ENCODE measurements at places on chromosomes 6 and 20.
A peak's percentile ranks its signal among the peaks of the same experiment; 100 is the strongest.

DNA sequence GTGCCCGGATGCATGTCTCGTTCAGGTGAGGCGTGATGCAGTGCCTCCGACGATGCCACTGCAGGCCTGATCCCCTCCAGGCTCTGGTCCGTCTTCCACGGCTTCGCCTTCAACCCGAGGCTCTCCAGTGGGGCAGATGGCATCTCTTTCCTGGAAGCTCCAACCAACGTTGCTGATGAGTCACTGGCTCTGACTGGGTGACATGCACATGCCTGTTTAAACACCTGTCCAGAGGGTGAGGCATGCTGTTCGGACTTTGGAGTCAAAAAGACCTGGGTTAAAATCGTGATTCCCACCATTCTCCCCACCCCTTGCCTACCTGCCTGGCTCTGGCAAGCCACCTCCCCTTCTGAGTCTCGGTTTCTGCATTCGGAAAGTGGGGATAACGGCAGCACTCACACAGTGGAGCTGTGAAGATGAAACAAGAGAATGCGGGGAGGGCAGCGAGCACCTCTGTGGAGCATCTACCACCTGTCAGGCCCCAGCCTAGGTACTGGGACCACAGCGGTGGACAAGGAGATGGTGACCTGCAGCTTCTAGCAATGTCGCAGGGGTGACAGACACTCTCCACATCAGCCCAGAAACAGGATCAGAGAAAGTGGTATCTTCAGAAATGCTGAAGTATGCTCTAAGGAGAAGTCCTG lies 8.5 kb upstream of the EDN3 start:
- DNase-seq = no peak

GRCh38 chr20:54040531-54040930 lies 29.9 kb downstream of the BCAS1 start:
- DNase-seq = no peak

- no peak for DNase-seq
Observed at GRCh38 chr6:159334068-159334467, 164.9 kb downstream of the FNDC1 start.

DNA sequence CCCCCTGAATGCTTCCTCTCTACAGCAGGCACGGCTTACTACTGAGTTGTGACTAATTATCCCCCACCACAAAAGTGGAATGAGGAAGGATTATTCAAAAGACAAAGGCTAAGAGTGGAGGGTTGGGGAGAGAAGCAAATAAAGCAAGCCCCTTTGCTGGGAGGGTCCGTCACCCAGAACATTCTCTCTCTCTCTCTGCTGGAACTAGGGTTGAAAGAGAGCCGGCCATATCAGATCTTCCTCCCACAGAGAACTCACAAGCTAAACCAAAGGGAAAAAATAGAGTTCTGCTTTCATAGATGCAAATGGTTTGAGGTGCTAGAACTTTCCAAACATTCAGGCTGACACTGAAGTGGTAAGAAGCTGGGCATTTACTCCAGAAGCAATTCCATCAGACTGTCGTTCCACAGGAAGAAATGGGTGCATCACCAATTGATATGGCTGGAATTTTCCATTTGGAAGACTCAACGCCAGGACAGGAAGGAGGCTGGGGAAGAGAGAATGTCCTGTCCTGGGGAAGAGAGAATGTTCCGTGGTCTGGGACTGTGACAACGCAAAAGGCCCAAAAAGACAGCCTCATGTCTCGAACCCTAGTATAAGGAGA lies 7.9 kb downstream of the ZMYND8 start:
- no peak for DNase-seq

DNA sequence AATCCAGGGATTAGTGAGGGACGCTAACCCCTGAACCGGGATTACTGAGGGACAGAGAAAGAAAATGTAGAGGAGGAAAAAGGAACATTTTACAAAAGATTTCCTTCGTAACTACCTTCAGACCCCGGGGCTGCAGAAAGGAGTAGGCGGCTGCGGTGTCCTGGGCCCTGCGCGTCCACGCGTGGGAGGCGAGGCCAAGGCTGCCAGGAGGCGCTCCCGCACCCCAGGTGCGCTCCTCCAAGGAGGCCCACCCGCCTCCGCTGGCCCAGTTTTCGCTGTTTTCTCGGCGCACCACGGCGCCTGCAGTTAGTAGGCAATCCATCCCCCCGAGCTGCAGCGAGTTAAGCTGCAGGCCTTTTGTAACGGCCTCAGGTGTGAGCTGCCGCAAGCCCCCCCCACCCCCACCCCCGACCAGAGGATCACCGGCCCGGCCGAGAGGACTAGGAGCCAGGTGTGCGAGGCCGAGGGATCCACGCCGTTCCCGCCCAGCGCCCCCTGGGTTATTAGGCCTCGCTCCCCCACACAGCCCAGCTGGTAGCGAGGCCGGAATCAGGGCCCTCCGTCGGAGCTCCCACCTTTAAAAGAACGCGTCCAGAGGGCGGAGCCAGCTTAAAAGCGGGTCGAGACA lies 380.3 kb upstream of the ARID1B start:
- no peak for DNase-seq

- no peak for DNase-seq
Observed at GRCh38 chr6:36820700-36821580, 18.3 kb downstream of the CPNE5 start.

DNA sequence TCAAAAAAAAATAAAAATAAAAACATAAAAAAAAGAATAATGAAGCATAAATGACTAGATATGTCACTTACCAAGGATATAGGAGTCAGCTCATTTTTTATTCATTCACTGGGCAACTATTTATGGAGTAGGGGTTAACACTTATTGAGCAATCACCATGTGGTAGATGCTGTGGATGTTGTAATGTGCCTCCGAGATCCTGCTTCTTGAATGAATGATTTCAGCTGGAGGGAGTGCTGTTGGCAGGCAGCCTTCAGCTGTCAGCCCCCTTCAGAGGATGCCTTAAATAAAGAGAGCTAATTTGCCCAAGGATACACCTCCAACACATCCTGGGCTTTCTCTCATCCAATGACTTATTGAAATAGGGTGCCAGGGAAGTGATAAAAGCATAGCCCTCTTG lies 229.5 kb upstream of the DTNBP1 start:
- DNase-seq = no peak

GRCh38 chr6:82959385-82959941 lies 106.2 kb downstream of the UBE3D start:
- DNase-seq = no peak

DNA sequence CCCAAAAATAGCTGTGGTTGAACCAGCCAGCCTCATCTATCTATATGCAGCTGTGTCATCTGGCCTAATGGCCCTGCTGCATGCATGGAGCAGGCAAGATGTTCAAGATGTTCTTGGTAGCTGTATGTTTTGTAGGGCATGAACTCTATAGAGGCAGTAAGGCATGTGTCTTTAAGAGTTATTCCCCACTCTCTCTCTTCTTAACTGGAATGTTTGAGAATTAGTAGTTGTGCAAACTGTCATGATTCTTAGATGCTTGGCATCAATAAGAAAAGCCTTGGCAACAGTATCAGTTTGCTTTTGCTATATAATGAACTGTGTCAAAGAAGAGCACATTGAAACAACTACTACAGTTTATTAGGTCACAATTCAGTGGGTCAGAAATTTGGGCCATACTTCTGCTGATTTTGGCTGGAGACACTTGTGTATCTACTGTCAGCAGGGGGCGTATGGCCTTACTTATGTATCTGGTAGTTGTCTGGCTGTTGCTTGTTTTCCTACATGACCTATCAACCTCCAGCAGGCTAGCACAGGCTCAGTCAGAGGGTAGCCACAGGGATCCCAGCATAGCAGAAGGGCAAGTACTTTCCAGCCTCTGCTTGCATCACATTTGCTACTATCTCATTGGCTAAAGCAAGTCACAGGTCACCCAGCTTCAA lies 56.1 kb upstream of the LAMP5 start:
- DNase-seq = no peak

DNA sequence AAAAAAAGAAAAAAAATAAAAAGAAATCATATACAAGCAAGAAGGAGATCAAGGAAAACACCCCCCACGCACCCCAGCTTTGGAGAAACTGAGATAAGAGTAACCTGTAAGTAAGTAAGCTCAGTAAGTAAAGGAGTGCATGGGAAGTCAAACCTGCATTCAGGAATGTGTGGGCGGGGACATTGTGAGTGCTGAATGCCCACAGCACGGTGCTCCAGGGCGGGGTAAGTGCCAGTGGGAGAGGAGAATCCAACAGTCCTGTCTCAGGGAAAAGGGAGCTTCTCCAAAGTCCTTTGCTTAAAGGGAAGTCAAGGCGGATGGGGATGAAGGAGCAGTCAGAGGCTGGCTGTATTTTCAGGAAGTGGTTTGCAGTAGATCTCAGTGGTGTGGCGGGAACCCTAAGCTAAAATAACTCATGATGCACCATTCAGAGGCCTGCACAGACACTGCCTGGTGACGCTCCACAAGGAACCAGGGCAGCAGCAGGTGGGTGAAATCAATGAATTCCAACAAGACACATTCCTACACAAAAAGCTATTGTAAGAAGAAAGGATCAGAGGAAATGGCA lies 368.0 kb downstream of the QKI start:
- no peak for DNase-seq

DNA sequence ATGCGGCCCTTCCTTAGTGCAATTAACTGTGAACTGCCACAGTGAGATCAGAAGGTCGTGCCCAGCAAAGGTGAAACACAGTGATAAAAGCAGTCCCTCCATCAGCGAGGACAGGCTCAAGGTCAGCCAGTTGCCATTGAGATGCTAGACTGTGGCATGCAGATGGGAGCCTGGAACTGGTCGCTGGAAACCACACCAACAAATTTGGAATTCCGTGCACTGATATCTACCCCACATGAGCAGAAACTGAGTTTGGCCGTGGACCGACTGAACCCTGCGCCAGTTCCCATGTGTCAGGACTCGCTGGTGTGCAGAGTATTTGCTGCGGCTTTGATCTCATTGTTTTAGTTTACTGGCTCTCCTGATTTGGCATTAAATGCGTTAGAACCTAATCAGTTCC lies 125.6 kb upstream of the QKI start:
- DNase-seq = no peak

GRCh38 chr6:159713984-159714383 lies 13.3 kb upstream of the WTAP start:
- no peak for DNase-seq

DNA sequence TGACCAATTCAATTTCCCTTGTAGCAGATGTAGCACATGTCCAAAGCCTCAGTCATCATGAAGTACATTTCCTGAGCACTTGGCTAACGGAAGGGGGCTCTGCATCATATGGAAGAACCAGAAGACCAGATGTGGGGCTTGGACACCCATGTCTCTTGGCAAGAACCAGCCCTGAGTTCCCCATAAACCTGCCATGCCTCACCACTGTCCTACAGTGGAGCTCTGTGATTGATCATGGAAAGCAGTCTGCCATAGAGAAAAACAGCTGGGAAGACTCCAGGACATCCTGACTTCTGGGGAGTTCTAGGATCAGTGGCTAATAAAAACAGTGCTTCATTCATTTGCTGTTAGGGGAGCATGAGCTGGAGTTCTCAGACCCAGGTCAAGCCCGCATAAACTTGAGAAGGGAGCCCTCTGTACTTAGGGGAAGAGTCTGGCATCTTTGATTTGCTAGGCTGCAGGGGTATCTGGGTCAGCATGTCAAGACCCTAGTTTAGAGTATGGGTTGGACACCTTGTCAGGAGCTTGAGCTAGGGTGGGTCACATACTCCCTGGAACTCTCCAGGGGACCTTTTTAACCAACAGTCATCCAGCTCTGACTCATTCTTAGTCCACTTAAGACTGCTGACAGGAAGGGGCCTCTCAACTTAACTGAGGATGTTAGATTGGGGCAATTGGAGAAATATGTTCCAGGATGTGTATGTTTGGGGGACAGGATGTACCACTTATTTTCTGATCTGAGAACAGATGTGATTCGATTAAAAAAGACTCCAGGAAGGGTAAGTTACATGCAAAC lies 26.3 kb upstream of the TRAM2 start:
- DNase-seq = peak; percentile 15

DNA sequence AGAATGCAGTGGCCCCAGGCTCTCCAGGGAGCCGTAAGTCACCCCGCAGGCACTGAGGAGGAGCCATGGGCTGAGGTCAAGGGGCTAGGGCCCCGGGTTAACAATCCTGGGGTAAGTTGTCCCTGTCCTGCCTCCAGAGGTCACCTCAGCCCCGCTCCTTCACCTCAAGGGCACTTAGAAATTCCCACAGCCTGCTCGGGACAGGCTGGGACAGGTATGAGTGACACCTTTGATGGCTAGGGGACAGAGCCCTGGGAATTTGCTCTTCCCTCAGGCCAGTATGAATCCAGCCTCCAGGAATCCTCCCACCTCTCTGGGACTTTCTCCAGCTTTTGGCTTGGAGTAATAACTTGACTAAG lies 3.5 kb upstream of the GRM4 start:
- no peak for DNase-seq

- DNase-seq = no peak
Observed at GRCh38 chr6:106422534-106422933, 62.0 kb downstream of the CRYBG1 start.

- no peak for DNase-seq
Observed at GRCh38 chr20:34791289-34792020, 34.0 kb downstream of the NCOA6 start.

DNA sequence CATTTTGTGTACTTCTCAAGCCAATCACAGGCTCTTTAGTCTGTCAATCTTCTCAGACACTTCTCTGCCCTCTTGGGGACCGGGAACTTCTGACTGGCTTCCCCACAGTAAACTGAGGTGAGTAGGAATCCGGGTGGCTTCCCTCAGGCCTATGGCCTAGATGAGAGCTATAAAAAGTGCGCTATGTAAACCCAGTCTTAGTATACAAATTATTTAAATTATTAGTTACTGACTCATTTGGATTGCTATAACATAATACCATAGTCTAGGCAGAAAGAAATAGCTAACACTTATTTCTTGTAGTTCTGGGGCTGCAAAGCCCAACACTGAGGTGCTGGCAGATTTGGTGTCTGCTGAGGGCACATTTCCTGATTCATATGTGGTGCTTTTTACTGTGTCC lies 109.2 kb upstream of the MCHR2 start:
- no peak for DNase-seq

DNA sequence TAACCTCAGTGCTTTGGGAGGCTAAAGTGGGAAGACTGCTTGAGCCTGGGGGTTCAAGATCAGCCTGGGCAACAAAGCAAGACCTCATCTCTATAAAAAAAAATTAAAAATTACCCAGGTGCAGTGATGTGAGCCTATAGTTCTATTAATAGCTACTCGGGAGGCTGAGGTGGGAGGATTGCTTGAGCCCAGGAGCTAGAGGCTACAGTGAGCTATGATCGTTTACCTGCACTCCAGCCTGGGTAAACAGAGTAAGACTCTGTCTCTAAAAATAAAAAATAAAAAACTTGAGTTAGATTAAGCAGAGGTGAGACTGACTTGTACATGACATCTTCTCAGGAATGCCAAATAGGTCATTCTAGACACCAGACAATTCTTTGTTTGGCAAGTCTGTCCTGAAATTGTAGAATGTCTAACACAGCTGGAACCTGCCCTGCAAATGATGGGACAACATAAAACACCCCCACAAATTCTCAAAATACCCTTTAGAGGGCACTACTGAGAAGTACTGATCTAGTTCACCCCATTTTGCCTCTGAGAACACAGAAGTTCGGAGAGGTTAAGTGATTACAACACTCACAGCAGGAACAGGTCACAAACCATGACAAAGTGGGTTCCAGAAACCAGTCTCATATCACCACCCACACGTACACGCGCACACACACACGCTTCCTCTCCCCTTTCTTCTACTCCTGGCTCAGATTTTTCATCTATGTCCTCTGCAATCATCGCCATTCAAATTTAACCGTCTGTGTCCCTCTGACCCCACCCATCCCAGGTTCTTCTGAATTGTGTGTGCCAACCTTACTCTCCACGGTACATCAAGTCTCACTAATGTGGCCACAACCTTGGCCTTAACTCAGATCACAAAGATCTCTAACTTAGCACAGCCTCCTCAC lies 38.3 kb downstream of the ARHGAP18 start:
- peak; percentile 91 for DNase-seq

- DNase-seq = no peak
Observed at GRCh38 chr6:131251590-131252199, 116.4 kb downstream of the AKAP7 start.

GRCh38 chr6:51526049-51526448 lies 561.4 kb downstream of the PKHD1 start:
- no peak for DNase-seq

Data from activated CD4-positive, alpha-beta T cell treated with anti-CD3 and anti-CD28 coated beads, Interleukin-2, amount 50 U/mL, for 16 hours (primary cell).